ENCODE measurements at places on chromosomes 2 and 18. TPM values are rescaled to one million over a fixed set of nuclear protein-coding genes. Genes with fewer than 3 reads are reported as not detected.

The GALNT13 gene
- total RNA-seq: 1.0 TPM

The FOXD4L1 gene
- under 0.01 TPM for total RNA-seq

The TANK gene
- 115 TPM for total RNA-seq

The IL36A gene
- 1.0 TPM for total RNA-seq

The SPAG16 gene
- 14.4 TPM for total RNA-seq

The M1AP gene
- 2.8 TPM for total RNA-seq
